ENCODE measurements at places on chromosomes 6 and 20.

- DNase-seq, result no peak
These were observed 23.4 kb upstream of the APMAP start for GRCh38 chr20:25015986-25016385.

- no peak for DNase-seq
These were observed 116.5 kb upstream of the BMP2 start for GRCh38 chr20:6651016-6651415.

GRCh38 chr20:63973636-63974401 lies 4.1 kb upstream of the ZNF512B start:
- peak; percentile 87 for DNase-seq

GRCh38 chr6:38982470-38982869 lies 66.1 kb upstream of the GLP1R start:
- DNase-seq, result no peak

GRCh38 chr6:123233336-123233735 lies 237.3 kb downstream of the CLVS2 start:
- no peak for DNase-seq

DNA sequence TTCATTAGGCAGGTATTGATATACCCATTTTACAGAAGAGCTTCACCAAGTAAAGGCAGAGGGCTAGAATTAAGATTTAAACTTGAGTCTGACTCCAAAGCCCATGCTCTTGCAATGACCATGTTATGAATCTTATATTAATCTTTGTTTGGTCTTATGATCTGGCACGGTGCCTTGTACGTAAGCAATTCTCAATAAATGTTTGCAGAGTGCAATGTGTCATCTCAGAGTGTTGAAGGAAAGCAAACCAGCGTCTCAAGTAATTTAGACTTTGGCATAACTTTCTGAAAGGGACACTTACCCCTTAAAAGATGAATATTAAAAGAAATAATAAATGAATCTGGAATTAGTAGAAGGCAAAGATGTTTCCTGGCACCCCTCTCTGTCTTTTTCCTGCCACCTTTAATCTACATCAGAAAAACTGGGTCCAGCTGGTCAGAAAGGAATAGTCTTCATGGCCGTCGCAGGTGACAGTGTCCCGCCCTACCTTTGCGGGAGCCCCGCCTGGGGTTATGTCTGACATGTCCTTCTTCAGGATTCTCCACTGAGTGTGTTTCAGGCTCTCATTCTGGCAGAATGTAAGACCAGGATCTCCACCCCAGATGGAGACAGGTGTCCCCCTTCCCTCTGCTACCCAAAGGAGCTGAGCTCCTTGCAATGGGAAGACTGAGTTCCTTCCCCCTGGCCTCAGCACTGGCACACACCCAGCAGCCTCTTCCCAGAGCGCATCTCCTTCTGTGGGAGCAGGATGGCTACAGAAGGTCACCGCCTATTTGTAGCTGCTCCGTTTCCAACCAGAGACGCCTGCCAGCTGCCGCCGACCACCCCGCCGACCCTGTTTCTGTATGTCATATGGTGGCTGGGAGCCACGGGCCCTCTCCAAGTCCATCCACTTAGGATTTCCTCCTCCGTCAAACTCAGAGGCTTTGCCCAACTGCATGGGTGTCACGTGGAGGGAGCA lies 266.3 kb upstream of the ECI2 start:
- DNase-seq, result peak; percentile 7

- DNase-seq, result no peak
These were observed 4.5 kb upstream of the TNXB start for GRCh38 chr6:32113386-32114352.
